NCI-H2081 (cell line): ENCODE measurements at places on chromosomes 6 and 20.

- no peak for DNase-seq
Measured at GRCh38 chr20:51023617-51024155, 779 bp upstream of the KCNG1 start.

DNA sequence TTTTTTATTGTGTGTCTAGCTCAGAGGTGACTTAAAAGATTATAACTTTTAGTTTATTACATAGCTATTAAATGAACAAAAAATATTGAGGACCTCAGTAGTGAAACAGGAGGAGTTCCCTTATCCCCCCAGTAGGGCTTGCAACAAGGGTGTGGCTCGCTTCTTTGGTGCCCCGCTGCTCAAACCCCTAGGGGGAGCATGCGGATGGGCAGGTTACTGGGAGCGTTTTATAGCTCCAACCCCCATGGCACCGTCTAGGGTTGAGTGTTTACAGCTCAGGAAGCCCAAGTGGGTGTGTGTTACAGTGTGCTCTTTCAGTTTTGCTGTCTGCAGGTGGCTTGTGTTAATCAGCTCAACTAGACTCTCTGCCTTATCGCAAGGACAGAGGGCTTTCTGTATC, 1513.7 kb downstream of the GRIK2 start:
- no peak for DNase-seq

DNA sequence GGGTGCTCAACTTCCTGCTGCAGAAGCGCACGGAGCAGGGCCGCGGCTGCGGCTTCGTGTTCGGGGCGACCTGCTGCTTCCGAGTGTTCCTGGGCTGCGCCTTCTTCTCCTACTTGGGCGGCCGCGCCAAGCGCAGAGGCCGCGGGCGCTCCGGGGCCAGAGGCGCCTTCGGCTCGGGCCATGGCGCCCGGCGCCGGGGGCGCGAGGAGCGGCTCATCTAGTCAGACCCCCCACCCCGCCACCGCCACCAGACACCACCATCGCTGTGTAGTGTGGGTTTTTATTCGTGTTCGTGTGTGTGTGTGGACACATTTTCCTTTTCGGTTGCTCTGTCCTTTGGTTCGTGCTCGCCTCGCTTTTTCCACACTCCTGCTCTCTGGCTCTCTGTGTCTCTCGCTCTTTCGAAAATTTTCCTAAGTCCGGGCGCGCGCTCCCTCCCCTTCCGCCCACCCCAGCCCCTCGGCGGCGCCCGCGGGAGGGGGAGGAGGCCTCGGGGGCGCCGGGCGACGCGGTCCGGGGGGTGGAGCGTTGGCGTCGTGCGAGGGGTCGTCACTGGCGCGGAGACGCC, 38.1 kb downstream of the GNAS start:
- peak; percentile 71 for DNase-seq

- no peak for DNase-seq
Measured at GRCh38 chr6:159982731-159983506, 14.0 kb downstream of the IGF2R start.

GRCh38 chr6:53112871-53113270, 35.8 kb downstream of the GCM1 start:
- no peak for DNase-seq

DNA sequence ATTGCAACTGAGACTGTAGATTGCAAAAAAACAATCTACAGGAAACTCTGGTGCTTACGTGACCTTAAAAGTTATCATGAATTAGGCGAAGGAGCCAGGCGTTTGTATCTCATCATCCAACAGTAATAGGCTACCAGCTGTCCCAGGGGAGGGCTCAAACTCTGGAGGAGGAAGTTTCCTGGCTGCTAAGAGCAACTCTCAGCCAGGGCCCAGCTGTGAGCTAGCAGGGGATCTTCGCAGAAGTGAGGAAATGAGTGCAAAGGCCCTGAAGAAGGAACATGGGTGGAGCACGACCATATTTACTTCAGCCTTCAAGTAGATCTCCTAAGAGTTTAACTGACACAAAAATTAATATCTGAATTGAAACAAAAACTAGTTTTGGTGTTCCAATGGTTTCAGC, 686.9 kb upstream of the MAP3K7 start:
- DNase-seq: no peak

- DNase-seq: no peak
Measured at GRCh38 chr6:56709650-56710049, 67.0 kb upstream of the DST start.

GRCh38 chr20:57907131-57908000, 197.6 kb upstream of the PMEPA1 start:
- DNase-seq: no peak

DNA sequence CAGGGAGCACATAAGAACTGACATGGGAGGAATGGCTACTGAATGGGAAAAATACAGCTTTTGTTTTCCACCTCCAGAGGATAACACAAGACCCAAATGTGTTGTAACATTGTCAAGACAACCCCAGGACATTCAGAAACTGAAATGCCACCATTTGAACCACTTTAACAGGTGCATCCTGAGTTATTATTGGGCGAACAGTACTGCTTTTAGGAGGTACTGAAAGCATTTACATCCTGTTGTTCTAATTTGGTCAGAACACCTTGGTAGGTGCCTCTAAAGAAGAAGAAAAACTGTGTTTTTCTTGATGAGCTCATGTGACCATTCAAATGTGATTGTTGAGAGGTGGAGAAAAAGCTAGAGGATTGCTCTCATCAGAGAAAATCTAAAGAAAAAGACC, 6.4 kb upstream of the TXNDC5 start:
- DNase-seq: no peak

DNA sequence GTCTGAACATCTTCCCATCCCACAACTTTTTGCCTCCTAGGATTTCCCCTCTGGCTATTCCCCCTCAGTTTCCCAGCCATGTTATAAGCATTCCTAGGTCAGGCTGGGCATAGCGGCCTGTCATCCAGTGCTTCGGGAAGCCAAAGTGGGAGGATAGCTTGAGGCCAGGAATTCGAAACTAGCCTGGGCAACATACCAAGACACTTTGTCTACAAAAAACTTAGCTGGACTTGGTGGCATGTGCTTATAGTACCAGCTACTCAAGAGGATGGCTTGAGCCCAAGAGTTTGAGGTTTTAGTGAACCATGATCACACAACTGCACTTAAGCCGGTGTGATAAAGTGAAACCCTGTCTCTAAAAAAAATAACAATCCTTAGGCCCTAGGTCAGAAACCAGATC, 447.4 kb downstream of the KIF16B start:
- no peak for DNase-seq

DNA sequence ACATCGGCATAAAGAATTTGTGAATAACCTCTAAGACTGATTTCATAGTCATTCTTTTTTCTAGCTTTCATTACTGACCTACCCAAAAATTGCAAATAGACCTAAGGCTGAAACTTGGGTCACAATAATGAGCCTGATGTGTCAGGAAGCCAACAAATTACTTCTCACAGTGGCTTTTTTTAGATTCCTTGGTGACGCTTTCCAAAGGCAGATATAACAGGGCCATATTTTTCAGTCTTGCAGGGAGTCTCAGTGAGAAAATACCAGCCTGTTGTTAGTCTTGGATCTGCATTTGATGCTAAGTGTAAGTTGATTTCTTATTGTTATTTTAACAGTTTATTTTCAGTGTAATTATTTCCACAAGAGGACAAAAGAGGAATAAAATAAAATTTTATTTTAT, 179.7 kb downstream of the KHDC1L start:
- DNase-seq: no peak

DNA sequence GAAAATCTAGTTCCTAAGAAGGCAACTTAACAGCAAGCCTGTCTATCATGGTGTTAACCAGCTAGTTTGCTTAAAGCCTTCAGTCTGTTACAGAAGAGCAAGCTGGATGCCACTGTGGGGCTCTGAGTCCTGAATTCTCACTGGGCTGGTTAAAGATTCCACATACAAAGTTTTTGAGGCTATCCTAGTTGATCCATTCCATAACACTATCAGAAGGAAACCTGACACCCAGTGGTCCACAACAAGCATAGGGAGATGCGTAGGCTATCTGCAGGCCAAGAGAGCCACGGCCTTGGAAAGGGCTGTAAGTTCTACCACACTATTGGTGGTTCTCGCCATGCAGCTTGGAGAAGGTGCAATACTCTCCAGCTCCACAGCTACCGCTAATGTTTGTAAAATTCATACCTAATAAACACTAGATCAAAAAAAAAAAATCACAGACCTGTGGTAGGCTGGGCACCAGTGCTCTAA, 420 bp upstream of the MCCD1 start:
- DNase-seq: no peak

DNA sequence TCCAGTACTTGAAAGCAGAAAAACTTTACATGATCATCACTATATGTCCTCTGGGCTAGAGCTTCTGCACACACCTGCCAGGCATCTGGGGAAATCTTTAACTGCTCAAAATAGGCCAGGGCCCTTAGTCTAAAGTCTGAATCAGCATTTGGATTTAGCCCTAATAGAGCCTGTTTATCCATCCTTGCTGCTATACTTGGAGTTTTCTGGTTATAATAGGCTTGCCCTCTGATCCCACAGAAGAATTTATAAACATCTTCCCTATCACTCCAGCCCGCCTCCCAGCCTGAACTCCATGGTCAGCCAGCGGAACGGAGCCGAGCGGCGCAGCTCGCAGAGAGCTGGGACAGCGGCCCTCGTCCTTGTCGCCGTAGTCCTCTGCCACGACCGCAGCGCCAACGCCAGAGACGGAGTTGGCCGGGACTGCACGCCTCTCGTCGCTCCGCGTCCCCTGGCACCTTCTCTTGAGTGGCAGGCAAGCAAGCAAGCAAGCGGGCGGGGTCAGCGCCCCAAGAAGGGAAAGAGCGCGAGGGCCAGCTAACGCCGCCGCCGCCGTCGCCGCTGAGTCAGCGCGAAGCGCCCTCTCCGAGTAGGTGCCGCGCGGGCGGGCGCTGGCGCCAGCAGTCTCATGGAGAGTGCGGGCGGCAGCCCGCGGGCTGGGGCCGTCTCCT, 25.4 kb upstream of the ASIP start:
- peak; percentile 34 for DNase-seq
